ENCODE measurements at places on chromosomes 2 and 18.

GRCh38 chr2:64792995-64793639 is 139.4 kb upstream of the SERTAD2 start:
- DNase-seq = no peak

DNA sequence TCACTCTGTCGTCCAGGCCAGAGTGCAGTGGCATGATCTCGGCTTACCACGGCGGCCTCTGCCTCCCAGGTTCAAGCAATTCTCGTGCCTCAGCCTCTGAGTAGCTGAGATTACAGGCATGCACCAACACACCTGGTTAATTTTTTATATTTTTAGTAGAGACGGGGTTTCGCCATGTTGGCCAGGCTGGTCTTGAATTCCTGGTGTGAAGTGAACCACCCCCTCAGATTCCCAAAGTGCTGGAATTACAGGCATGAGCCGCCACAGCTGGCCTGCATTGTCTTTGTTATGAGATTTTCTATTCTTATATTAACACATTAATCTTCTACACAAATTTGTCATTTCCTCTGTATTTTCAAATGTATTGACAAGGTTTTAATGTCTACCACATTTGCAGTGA is 75.2 kb downstream of the SEPTIN10 start:
- DNase-seq = no peak

DNA sequence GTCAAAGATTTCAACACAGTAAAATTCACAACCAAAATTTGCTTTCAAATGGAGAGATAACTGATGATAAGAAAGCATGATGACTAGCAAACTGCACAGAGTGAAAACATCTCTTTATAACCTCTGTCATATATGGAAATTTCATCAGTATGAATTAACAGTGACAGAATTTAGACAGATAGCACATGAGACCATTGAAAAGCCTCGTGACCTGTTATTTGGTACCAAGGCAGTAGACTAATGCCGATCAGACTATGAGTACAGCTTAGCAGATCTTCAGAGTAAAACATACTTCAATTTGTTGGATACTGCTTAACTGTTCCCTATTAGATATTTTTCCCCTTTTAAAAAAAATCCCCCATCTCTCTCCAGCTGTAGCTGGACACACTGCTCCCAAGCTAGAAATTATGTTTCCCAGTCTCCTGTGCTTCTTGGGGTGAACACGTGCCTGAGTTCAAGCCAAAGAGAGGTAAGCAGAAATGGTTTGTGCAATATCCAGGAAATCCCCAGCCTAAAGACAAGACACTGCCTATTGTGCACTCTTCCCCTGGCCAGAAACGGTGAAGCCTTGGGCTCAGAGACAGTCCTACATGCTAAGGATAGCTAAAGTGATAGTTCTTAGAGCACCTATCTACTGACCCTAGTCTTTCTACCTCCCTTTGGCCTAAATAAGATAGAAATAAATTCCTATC is 256.1 kb downstream of the NCKAP5 start:
- DNase-seq = no peak

DNA sequence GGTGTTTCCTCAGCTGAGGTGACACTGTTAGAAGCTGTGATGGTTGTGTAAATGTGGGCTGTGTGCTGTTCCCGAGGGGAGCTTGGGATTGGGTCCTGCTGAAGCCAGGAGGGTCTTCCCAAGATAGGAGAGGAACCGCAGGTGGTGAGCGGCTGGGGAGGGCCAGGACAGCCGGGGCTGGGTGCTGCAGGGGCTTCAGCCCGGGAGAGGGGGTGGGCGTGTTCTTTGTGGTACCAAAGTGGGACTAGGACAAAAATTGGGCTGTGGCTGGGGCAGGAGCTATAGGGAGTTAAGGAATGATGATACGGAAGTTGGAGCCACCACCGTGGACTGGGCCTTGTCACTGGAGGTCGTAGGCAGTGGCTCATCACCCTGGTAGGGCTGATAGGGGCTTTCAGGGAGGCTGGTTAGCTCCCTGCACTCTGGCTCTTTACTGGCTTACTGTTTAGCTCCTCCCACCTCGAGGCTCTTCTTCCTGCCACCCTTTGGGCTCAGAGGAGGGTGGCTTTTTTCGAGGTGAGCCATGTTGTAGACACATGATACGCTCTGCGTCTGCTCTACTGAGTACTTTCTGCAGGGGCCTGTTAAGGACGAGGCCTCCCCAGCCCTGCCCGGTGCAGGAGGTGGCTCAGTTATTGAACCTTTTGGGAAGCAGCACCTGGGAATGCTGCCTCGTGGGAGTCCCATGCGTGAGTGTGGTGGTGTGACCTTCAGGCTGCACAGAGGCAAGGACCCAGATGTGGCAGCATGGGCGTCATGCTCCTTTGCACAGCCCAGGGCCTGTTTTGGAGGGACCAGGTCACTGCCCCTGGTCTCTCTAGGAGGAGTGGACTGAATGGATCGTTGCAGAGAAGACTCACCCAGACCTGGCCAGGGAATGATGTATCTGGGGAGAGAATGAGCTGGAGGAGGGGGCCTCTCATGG is 21.6 kb downstream of the ASB1 start:
- no peak for DNase-seq

DNA sequence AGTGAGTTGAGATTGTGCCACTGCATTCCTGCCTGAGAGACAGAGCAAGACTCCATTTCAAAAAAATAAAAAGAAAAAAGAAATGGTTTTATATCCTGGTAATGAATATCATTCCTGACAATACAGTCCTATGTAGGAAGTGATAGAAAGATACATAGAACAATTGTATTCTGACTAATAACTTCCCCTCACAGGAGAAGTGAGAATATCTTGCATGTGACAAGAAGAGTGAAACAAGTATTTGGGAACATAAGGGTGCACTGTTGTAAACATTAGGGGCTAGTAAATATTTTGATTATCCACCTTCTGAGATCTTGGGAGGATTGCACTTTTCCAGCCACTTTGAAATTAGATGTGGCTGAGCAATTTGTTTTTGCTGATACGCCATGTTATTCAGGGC is 40.7 kb downstream of the KLHL14 start:
- DNase-seq = no peak

GRCh38 chr2:95048825-95049682 is 23.5 kb downstream of the MAL start:
- DNase-seq = no peak

DNA sequence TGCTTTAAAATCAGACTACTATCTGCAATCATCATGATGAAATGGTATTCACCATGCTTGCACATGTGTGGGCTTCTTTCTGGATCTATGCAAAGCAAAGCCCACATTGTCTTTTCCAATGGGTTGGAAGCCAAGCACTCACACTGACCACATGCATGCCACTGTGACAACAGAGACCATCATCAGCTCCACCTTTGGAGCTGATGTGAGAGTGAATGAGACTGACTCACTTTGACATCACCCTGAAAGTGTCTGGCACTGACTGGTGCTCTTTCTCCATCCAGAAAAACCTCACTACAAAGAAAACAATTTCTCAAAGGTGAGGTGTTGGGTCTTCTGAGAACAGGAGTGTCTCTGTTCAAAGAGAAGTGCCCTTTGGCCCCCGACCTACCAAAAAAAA is 4.7 kb downstream of the MYO5B start:
- DNase-seq = no peak

DNA sequence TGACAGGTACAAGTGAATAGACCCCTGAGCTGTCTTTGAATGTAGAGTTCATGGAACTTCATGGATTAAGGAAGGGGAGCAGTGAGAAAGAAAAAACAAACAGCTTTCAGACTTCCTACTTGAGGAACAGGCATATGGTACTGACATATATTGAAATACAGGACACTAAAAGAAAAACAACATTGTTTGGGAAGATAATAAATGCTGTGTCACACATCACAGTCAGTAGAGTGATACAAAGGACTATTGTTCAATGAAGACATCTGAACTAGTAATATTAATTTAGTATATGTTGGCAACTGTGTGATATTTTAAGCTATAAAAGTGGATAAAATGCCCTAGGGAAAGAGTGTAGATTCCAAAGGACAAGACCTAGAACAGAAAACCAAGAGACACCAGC is 3.3 kb downstream of the DSC2 start:
- DNase-seq = no peak

DNA sequence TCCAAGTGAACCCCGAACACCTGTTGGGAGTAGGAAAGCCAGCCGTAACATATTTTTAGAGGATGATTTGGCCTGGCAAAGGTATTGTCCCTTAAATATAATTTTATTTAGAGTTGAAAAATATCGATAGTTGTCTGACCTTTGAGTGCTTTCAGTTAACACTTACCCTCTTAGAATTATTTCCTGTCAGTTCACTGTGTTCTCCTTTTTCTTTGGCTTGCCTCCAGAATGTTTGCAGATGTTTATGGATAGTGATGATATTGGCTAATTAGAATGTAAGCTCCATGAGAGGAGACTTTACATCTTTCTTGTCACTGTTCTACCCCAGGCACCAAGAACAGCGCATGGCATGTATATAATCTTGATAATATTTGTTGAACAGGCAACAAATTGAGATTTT is 19.8 kb downstream of the PIKFYVE start:
- no peak for DNase-seq

GRCh38 chr2:141887363-141887762 is 243.5 kb downstream of the LRP1B start:
- no peak for DNase-seq

DNA sequence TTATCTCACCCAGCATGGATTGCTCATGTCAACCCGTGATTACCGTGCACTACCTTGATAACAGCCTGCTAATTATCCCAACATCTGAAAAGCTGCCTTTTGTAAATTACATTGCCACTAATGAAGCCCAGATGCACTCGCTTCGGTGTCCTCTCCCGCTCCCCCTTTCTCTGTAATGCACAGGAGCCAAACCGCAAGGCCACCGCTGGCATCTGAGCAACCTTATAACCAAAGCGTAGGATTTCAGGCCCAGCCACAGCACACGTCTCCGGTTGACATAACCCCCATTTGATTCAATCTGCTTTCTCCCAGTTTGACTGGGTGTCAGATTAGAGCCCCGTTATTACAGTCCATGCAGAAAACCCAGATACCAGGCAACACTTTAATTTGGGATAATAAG is 341.2 kb downstream of the ALK start:
- no peak for DNase-seq

DNA sequence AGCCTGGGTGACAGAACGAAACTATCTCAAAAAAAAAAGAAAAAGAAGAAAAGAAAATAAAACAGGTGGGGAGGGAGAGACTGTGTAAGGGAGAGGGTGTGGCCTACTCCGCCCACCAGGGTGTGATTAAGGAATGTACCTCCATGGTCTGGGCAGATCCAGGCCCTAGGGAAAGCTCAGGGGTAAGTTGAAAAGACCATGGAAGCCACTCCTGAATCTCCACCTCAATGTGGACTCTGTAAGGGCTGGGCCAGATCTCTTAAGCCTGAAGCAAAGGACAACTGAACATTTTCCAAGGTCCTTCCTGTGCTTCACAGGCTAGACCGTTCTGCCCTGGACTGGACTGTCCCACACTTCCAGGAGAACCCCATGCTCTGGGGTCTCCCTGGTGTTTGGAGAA is 9.7 kb upstream of the ATG16L1 start:
- no peak for DNase-seq

GRCh38 chr2:38155-38554 is 8.2 kb downstream of the FAM110C start:
- DNase-seq = peak; percentile 46

- DNase-seq = no peak
Measured at GRCh38 chr18:10926621-10927161, 222.7 kb downstream of the PIEZO2 start.

- DNase-seq = no peak
Measured at GRCh38 chr18:55422456-55423180, 165.4 kb downstream of the TCF4 start.

DNA sequence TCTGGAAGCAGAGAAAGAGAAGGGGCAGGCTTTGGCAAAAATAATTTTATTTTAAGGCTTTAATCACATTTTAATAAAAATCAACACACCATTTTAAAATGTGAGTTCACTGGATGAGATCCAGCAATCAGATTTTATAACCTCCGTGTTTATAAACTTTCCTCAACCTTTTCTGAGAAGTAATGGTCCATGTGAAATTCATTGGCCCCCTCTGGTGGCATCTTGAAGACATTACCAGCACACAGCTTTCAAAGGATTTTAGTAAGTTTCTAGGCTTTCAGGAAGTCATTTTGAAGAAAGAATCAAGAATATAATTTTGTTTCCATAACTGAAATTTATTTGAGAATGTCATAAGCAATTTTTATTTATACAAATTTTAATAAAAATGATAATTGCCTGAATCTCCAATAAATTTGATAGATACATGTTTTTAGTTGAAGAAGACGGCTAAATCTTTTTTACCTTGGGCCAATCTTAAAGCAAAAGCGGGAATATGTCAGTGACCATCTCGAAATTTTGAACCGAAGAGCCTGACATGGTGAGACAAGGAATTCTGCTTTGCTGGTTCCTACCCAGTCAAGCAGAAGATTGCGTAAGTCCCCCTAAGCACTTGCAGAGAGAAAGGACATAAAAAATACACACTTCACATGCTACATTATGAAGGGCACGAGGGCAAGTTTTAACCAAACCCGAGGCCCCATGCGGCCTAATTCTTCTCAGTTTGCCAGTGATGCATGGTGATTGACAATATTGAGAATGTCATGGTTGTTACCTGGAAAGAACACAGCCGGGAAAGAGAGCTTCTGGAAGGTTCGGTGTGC is 128.4 kb upstream of the CBLN2 start:
- peak; percentile 36 for DNase-seq

- no peak for DNase-seq
Measured at GRCh38 chr2:54738281-54738680, 14.8 kb downstream of the EML6 start.

GRCh38 chr2:85049236-85049635 is 78.3 kb downstream of the KCMF1 start:
- no peak for DNase-seq

DNA sequence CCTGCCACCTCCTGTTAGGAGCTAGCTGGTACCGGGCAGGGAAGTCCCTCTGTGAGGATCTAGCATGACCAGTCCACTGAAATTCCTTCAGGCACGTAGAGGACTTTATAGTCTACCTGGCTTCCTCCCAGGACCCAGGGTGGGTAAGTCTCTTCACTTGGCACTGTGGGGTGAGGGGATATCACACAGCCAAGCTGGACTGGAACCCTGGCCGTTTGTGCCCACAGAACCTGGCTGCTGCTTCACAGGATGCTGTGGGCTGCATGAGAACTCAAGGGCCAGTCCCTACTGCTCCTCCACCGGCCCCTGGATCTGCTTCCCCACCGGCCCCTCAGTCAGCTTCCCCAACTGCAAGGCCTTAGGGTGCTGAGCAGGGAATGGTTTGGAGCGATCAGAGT is 35.8 kb downstream of the HS1BP3 start:
- DNase-seq = no peak

DNA sequence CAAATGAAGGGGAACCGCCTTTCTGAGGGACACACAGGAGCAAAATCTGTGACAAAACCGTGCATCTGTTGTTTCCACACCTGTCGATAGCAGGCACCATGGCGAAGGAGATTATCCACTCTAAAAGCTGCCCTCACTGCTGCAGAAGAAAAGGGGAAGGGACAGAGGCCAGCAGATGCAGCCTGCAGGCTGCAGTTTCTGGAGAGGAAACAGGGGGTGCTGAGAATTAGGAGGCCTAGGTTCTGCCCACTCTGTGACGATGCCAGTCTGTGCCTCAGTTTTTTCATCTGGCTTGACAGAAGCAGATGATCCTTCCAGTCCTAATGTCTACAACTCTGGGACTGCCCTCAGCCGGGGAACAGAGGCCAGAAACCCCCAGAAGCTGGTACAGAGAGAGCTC is 17.7 kb downstream of the PAX8 start:
- DNase-seq = no peak

GRCh38 chr2:3741867-3742602 is 38.7 kb downstream of the DCDC2C start:
- DNase-seq = no peak
